ENCODE measurements at places on chromosomes 7 and 10.

GRCh38 chr7:138625849-138626230 is 75.3 kb downstream of the SVOPL start:
- no peak for DNase-seq

- DNase-seq = peak; percentile 0
Observed at GRCh38 chr7:919924-920341, 34.5 kb downstream of the ADAP1 start.

DNA sequence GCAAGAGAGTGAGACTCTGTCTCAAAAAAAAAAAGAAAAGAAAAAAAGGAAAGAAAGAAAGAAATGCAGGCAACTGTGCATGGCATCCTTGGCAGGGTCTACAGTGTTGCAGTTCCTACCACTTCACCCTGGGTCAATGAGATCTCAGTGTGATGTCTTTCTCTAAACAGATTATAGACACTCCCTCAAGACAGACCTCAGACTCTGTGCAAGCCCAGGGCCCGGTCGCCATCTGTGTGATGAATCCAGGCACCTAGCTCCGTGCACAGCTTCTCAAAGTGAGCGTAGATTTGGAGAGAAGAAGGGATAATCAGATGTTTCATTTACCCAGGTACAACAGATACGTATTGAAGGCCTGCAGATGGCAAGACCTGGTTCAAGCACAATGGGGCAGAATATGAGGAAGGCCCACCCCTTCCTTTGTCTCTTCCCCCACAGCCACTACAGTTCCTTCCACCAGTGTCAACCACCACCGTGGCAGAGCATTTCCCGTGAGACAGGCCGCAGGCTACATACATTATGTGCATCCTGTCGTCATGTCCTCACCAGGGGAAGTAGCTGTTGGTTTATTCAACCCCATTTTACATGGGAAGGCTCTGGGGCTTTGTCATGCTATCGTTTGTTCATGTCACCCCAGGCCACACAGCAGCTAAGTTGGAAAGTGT is 471.7 kb upstream of the GALNT17 start:
- no peak for DNase-seq

DNA sequence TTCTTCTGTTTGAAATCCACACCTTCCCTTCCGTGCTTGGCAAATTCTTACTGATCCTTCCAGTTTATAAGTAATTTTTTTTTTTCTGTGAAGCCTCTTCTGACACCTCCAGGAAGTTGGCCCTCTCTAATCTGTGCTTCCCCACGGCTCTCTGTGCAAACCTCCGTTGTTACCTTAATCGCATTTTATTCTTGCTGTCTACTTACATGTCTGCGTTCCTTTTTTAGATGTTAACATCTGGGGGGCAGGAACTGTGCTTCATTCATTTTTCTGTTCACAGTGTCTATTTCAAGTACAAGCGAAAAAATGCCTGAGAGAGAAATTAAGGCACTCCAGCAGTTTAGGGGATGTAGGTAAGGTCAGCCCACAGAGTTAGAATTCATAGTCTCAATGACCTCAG is 8.4 kb upstream of the CAMK1D start:
- no peak for DNase-seq

DNA sequence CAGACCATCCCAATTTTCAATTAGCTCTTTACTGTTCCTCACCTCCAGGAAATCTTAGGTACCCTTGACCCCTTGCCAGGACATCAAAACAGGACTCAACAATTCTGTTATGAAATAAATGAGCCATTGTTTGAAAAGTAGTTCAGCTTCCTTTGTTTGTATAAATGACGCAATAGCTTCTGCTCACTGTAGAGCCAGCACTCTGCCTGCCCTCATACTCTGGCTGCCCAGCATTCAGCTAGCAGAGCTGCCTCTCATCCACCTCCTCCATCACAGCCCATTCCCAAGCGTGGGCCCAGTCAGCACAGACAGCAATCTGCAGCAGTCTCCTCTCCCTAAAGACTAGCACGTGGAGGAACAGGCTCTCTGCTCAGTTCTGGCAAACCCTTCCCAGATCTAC is 478.6 kb downstream of the GRID1 start:
- no peak for DNase-seq

DNA sequence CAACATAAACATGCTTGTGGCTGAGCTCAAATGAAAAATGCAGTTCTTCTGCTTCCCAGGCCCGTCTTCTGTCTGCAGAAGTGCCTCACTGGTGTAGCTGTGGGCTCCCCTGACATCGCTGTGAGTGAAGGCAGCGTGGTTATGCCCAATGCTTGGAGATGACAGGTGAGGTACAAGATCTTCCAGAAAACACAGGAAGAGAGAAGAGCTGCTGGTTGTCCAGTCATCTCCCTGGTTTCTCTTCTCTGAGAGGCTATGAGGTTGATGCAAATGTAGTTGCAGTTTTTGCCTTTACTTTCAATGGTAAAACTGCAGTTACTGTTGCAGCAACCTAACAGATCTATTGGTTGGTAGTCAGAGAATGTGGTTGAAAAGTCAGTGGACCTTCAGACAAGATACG is 223.6 kb downstream of the GATA3 start:
- peak; percentile 50 for DNase-seq

DNA sequence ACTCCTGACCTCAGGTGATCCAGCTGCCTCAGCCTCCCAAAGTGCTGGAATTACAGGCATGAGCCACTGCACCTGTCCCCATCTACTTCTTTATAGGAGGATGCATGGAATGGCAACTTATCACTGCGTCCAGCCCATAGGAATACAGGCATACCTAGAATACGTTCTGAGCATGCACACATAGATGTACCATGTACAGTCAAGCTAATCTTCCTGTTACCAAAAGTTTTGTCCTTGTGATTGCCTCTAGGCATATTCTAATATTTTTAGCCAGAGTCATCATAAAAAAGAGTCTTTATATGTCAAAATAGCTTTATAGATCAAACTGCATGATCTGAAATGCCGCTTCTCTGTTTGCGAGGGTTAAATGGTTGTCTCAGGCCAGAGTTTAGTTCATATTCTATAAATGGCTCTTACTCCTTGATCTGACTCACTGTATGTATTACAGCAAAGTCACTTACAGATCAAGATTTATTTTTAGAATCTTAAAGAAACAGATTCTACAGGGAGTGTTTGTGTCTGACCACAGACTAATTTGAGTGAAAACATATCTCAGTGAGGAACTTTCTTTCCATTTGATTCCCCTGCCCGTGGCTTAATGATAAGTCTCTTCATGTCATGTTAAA is 210.9 kb downstream of the CREB5 start:
- no peak for DNase-seq

DNA sequence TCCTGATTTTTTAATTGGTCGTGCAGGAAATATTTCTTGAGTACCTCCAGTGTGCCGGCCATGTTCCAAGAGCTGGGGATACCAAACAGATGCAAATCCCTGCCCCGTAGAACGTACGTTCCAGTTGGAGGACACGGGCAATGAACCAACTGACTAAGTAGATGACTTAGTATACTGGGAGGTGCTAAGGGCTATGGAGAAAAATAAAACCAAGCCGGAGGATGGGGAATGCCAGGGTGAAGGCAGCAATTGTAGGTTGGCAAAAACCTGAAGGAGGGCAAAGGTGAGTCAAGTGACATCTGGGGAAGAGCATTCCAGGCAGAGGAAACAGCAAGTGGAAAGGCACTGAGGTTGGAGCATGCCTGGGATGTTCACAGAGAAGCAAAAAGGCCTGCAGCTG is 6.8 kb upstream of the VSIR start:
- DNase-seq = no peak

- no peak for DNase-seq
Observed at GRCh38 chr10:74262856-74263255, 111.8 kb downstream of the ADK start.

DNA sequence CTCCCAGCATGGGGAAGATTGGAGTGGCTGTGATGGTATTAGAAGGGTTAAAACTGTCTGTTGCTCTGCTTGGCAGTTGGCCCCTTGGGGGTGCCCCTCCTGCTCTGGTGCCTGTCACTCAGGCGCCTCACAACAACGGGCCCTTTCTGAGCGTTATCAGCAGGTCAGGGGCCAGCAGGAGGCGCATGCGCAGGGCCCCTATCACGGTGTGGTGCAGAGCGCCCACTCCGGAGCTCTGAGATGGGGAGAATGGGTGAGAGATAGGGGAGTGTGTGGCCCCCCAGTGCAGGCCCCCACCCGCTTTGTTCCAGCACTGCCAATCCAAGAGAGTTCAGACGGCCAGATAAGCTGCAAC is 24.8 kb downstream of the GBX1 start:
- no peak for DNase-seq

GRCh38 chr7:1355568-1356340 is 103.5 kb downstream of the MICALL2 start:
- no peak for DNase-seq

- DNase-seq = no peak
Observed at GRCh38 chr10:115979576-115979975, 293.4 kb downstream of the GFRA1 start.

DNA sequence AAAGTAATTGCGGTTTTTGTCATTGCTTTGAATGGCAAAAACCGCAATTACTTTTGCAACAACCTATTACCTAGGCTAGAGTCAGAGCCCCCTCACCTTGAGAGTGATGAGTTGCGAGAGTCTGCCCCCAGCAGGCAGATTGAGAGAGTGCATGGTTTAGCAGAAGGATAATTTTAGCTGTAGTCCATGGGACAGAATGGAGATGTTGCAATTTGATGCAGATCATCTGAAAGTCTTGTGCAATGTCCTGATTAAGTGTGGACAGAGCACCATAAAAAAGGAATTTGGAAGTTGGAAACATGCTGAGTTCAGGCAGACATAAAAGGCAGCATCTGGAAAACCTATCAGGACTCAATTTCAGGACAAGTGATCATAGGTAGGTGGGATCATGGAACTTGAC is 48.7 kb downstream of the GPR141 start:
- no peak for DNase-seq

GRCh38 chr10:100346765-100347567 is at the start of gene SCD:
SCD (plus strand) TSS chr10:100347233; CDS start chr10:100347505, 272 bp downstream.
- DNase-seq = peak; percentile 90

DNA sequence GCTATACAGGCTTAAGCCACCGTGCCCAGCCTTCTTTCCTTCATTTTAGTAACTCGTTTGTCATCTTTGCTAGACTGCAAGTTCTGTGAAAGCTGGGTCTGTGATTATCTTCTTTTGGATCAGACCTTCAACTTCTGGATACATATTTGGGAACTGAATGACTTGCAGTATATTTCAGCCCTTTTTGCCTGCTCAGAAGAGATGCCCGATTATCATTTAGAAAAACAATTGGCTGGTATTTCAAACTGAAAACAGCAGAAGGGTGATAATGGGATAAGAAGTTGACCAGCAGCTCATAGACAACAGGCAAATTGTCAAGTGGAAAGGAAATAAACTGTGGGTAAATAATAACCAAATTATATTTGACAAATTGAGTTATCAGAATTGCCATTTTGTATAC is 14.6 kb downstream of the RSBN1L start:
- DNase-seq = no peak

- peak; percentile 86 for DNase-seq
Observed at GRCh38 chr10:119542357-119542987, at the start of gene RGS10. RGS10 (minus strand) TSS chr10:119542719; CDS start chr10:119542638, 81 bp downstream.

DNA sequence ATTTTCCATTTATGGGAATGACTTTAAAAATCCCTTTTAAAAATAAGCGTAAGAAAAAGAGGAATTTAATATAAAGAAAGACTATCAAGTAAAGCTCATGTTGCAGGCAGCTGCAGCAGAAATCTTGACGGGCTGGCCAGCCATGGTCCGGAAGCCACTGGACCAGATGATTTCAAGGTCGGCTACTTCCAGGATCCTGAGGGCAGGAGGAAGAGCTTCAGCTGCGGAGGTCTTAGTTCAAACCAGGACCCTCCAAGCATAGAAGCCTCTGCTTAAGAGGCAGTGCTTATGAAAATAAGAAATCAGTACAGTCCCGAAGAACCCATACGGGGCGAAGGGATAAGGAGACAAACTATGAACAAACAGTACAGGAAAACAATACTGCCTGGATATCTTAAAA is 220.2 kb upstream of the CELF2 start:
- DNase-seq = no peak

- DNase-seq = no peak
Observed at GRCh38 chr7:78127009-78127408, 328.4 kb downstream of the PHTF2 start.

DNA sequence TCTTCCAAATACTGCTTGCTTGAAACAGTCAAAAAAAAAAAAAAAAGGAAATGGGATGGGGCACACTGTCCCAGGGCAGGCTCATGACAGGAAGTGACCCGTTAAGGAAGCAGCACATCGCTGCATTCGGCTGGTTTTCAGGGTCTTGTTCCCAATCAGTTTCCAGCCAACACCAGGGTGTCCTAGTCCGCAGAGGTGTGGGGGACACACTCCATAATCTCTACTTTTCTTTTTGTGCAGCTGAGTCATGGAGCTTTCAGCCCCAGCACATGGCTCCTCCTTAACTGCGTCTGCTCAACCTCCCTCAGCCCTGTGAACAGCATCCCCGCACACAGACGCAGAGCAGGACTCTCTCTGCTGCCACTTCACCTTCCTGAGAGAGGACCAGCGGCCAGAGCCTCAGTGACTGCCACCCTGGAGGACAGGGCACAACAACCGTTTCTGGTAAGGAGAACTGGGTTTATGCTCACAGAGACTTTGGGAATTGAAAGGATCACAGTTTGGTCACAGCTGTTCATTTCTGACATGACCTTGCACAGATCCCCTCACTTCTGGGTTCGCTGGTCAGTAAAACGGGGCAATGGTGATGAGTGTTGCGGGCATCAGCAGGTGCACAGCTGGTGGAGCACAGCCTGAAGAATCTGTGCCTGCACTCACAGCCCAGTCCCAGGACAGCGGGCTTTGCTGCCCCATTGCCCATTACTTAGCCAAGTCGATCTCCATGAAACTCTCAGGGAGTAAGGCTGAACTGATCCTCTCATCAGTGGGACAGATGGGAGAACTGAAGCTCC is at the start of gene GIMAP5:
TSS of gene GIMAP5 (plus strand) at position 154 of the 791 bp plus-strand sequence. CDS start 3,467 bp downstream, outside the sequence.
- DNase-seq = peak; percentile 62

DNA sequence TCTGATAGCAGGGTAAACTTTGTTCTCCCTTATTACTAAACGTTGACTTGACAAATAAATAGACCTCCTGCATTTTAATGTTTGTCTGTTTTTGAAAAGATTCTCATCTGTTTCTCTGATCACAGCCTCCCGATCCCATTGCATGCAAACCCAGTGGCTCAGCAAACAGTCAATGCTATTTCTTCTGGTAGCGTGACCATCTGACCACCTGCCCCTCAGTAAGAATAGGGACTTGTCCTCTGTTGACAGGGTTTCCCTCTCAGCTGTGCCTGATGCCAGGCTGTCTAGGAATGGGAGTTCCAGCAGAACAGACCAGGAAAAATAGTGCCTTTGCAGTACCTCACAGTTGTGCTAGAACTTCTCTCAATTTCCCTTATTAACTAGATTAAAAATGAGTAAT is 40.7 kb upstream of the EBLN1 start:
- no peak for DNase-seq
